Activated CD8-positive, alpha-beta memory T cell treated with anti-CD3 and anti-CD28 coated beads, Interleukin-2, amount 50 U/mL, for 4 hours (primary cell): ENCODE measurements at places on chromosomes 5 and 9.

GRCh38 chr9:117815315-117815714 lies 111.1 kb downstream of the TLR4 start:
- DNase-seq, result no peak

GRCh38 chr5:54090495-54091120 lies 219.8 kb downstream of the ARL15 start:
- DNase-seq, result no peak

DNA sequence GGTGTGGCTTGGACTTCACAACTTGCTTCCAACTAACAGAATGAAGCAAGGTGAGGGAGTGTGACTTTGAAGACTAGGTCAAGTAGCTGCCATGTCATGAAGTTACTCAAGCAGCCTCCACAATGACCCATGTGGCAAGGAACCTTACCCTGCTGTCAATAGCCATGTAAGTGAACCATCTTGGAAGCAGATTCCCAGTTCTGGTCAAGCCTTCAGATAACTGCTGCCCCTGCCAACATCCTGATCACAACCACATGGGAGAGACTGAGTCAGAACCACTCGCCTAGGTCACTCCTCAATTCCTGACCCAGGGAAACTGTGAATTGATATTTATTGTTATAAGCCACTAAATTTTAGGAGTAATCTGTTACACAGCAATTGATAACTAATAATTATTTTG lies 10.9 kb downstream of the ZCCHC10 start:
- no peak for DNase-seq

DNA sequence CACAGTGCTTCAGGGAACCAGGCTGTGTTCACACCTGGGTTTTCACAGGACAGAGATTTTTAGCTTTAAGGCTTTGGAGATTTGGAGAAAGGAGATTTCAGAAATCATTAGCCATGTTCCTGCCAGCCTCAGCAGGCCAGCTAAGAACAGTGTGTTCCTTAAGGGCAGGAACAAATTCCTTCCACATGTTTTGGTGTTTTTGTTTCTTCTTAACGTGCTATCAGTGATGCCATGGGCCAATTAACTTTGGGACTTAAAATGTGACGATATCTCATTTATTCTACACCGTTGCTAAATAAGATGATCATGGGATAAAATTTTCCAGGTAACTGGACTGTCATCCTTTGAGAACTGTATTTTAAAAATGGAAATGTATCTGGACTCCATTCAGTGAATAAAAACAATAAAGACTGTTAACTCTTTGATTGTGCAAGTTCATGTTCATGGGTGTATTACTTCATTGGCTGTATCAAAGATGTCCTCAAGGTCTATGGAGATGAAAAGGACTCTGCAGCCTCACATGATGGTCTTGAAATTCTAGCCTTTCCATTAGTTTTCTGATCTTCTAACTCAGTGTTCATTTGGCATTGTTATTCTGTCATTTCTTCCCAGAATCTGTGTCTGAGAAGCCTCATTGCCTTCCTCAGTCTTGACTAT lies 72.3 kb downstream of the ZNF366 start:
- no peak for DNase-seq

DNA sequence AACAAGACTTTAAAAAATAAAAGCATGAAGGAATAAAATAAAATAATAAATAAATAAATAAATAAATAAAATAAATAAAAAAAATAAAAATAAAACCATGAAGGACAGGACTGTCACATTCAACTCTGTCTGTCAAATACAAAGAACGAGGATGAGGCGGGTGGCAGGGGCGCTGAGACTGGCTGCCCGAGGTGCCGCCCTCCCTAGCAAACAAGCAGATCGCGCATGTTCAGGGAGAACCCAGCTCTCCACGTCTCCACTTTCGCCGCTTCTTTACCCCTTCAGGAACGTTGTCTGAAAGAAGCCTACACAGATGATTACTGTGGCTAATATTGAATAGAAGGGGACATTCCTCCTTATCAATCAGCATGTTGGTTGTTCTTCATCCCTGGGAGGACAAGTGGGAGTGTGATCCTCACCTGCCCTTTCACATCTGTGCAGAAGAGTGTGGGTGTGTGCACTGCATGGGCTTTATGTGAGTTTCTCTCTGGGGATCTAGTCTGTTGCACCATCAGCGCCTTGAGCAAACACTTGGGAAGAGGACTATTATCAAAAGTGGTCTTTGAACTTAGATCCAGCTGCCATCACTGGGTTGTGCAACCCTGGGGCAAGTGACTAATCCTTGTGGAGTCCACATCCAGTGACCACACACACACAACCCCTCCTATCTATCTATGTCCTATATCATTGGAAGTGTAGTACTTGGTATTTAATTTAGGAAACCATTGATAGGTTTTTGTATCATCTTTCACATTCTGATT lies 399.2 kb downstream of the IRX2 start:
- no peak for DNase-seq

DNA sequence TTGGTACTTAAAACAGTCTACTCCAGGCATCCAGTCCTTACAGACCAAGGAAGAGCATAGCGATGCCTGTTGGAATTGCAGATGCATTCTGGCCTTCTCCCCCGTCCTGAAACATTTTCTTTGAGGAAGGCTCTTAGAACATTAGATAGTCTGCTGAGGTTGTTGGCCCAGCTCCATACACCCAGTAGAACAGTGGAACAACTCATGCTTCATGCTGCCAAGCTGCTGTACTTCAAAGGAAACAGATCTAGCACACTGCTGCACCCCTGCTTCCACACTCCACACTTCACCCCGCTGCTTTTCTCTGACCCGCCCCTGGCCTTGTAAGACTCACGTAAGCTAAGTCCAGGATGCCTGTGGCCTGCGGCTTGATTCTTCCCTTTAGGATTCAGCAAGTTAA lies 33.4 kb upstream of the NCS1 start:
- no peak for DNase-seq

- no peak for DNase-seq
Measured at GRCh38 chr5:31987985-31988710, 186.0 kb downstream of the GOLPH3 start.

- DNase-seq, result no peak
Measured at GRCh38 chr5:135718151-135718550, 116.3 kb upstream of the SLC25A48 start.

DNA sequence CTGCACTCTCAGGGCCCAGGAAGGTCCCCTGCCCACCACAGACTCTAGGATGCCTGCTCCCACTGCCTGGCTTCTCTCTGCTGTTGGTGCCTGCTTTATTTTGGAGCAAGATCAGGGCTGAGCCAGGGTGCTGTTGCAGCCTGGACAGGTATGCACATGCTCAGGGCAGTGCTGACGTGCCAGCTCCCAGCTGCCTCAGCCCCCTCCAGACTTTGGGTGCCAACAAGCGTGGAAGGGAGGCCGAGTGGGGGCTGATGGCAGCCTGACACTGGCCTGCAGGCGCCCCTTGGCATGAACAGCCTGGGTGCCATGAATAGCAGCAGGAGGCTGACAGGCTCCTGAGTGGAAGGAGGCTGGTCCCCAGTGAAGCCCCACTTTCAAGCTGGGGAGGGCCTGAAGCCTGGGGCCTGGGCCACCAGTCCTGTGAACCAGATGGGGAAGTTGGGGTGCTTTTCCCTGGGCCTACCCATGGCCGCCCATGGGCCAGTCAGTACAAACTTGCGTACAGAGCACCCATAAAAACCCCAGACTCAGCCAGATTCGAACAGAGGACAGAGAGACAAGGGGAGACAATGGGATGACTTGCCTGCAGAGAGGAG lies 6.8 kb downstream of the AMBP start:
- no peak for DNase-seq

- no peak for DNase-seq
Measured at GRCh38 chr5:4011943-4012342, 416.3 kb downstream of the IRX1 start.

DNA sequence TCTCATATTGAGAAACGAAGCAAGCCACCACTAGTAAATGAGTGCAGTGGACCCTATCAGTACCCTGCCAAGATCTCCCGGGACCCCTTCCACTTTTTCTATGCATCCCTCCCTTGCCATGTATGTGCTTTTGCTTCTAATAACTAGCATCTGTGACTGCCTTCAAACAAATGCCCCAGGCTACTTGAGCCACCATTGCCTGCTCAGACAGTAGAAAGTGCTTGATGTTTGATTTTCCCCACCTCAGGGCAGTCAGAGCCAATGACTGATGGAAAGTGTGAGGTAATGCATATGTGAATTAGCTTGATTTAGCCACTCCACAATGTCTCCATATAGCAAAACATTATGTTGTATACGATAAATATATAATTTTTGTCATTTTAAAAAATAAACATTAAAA lies 797.3 kb upstream of the ACO1 start:
- DNase-seq, result no peak

DNA sequence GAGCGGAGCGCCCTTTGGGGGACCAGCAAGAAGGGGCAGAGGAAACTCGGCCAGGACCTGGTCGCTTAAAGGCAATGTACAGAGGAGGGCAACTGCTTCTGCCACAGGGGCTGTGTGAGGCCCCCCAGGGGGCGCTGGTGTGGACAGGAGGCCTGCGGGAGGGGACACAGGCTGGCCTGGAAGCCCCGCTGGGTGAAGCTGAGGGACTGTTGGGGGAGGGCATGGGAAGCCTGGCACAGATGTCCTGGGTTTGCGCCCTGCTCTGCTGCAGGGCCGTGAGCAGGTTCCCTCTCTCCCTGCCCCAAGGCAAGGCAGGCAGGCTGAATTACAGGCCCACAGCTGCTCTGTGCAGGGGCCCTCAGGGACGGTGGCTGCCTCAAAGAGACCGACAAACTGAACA lies 5.4 kb downstream of the MED22 start:
- no peak for DNase-seq

DNA sequence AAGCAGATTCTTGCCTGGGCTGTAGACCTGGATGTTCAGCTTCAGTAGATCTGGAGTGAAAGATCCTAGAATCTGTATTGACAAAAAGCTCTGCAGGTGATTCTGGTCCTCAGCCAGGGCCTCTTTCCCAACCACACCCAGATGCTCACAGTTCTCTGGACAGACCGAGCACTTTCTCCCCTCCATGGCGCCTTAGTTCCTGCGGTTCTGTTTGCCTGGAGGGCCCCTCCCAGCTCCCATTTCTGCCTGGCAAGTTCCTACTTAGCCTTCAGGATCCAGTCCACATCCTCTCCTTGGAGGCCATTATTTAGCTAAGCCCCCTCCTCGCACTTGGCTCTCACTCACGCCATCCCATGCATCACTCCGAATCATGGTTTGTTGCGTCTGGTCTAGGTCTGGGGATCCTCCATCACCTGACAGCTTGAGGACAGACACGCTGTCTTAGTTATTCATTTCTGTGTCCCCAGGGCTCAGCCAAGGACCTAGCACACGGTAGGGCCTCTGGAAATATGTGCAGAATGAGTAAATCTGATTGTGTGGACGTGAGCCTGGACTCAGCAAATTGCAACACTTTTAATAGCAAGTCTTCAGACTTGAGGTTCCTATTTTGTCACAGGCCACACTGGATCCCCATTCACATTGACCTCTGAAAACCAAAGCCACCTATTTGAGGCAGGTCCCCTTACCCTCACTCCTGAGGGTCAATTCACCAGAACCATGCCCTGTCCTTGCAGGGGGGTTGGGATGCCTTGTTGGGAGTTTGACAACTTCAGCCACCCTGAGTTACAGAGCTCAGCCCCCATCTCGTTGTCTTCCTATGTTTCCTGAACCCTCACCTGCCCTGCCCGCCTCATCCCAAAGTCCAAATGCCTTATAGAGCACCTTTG lies 50.7 kb downstream of the COL15A1 start:
- DNase-seq, result no peak

DNA sequence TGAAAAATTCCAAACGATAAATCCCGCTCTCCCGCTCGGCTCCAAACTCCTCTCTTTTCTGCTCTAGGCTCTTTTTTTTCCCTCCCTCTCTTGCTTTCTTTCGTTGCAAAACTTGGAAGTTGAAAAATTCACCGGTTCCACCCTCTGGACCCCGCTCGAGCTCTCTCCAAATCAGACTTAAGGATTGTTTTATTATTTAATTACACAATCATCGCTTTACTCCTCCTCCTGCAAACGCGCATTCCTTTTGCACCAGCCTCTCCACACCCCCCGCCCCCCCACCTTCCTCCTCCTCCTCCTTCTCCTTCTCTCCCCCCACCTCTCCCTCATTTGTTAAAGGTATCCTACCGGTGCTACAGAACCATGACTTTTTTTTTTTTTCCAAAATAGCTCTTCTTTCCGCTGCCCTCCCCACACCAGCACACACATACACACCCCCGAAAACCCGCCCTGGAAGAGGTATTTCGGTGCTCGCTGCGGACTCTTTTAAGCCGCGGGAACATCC lies 535 bp upstream of the NFIB start:
- no peak for DNase-seq

- no peak for DNase-seq
Measured at GRCh38 chr5:13860146-13860545, 84.3 kb downstream of the DNAH5 start.

DNA sequence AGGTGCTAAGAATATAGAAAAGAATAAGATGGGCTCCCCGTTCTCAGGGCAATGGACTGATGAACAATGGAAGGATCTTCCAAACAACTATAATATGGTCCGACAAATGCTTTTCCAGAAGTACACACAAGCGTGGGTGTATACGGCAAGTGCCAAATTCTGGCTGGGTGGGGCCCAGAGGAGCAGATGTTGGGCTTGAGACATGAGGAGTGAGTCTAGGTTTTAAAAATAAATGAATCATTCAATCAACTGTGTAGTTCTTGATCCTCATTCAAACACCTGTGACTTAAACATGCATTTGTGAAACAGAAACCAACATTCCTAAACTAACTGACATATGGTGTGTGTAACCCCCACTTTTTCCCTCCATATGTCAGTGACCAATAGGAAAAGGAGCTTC lies 47.9 kb downstream of the MFAP3 start:
- DNase-seq, result no peak

DNA sequence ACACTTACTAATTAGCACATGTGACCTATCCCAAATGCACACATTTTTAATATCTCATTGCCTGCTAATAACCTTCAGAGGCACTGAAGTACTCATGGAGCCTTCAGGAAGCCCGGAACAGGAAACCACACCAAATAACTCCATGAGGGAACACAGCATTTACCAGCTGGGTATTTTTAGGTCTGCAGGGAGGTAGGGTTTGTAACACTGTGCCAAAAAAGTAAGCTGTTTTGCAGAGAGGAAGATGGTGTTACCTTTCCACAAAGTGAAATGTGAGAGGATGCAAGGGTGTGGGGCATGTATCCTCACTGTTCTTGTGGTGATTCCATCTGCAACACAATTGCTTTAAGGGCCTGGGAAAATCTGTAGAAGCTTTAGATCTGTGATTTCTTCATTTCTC lies 64.4 kb downstream of the NUDT12 start:
- DNase-seq, result no peak

DNA sequence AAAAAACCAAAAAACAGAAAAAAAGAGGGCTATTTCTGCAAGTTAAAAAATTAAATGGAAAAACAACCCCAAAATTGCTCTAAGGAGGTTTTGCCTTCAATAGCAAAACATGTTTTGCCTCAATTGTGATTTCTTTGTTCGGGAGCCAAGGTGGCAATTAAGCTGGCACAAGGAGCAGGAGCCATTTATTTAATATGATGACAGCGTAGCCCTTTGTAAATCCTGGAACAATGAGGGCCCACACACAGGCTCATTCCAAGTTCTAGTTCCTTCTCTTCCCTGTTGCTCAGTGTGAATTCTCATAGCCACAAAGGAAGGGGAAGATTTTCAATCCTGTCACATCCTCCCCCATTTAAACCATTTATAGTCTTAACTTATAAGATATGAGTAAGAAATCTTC lies 353.2 kb downstream of the PDE4D start:
- no peak for DNase-seq
